Trophoblast cell (in vitro differentiated cells and primary cell): ENCODE measurements at places on chromosomes 1 and 21.

GRCh38 chr21:36547464-36547863 lies 67.5 kb upstream of the CLDN14 start:
- DNase-seq: no peak

DNA sequence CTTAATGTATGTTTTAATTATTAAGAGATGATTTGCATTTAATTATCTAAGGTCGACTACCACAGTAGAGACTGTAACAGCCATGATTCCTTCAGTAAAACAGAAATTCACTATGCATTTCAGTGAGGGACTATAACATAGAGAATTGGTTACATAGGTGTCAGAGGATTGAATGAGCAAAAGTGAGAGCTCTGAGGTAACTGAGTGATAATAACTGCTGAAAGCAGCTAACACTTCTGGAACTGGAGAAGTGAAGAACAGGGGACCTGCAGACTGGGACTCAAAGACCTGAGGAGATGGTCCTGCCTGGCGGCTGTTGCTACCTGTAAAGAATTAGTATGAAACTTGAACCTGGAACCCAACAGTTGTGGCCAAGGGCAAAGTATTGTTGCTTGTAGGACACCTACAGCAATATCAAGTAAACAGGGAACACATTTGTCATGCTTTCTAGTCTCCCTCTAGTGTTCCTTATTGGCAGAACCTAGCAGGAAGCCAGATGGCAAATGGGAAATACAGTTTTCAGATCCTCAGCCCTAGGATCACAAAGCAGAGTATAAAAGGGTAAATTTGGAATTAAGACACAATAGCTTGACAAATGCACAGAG lies 110.6 kb downstream of the HS2ST1 start:
- no peak for DNase-seq

DNA sequence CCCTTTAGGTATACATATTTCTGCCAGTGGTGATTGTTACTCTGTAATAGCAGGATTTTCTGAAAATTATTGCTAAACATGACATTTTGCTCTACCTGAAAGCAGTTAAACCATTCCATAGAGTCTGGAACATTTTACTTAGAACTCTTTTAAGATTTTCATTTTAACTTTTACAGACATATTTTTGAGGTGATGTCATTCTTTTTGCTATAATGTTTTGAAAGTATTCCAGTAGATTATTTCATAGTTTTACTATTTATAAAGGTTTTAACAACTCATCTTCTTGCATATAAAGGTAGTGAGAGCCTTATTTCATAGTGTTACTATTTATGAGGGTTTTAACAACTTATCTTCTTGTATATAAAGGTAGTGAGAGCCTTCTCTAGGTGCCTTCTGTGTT lies 42.9 kb downstream of the PTBP2 start:
- DNase-seq: no peak

DNA sequence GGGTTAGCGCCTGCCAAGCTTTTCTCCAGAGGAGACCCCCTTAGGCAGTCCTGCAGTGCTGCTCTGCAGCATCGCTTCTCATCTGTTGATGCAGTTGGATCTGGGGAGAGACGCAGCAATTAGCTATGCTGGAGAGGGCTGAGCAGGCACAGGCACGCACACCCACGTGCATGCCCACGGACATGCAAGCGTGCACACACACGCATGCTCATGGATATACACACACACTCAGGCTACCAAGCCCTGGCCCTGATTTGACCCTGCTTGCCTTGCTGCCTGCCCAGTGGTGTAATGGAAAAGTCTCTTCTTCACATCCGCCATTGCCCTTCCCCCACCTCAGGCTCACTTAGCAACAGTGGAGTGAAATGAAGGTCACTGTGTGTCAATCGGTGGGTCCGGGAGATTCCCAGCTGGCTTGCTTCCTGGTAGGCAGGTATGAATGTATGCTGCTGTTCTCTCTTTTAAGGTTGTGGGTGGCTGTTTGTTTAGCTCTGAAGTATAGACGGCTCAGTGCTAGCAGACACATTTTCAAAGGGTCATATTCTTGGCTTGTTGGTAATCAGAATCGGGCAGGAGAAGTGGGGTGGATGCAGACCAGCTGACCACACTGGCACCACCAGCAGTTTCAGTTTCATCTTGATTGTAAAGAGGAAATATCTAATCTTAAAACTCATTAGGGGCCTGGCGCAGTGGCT lies 9.5 kb downstream of the ATP1B1 start:
- DNase-seq: no peak

- DNase-seq: no peak
Measured at GRCh38 chr1:157113631-157114030, 14.0 kb upstream of the ETV3L start.

DNA sequence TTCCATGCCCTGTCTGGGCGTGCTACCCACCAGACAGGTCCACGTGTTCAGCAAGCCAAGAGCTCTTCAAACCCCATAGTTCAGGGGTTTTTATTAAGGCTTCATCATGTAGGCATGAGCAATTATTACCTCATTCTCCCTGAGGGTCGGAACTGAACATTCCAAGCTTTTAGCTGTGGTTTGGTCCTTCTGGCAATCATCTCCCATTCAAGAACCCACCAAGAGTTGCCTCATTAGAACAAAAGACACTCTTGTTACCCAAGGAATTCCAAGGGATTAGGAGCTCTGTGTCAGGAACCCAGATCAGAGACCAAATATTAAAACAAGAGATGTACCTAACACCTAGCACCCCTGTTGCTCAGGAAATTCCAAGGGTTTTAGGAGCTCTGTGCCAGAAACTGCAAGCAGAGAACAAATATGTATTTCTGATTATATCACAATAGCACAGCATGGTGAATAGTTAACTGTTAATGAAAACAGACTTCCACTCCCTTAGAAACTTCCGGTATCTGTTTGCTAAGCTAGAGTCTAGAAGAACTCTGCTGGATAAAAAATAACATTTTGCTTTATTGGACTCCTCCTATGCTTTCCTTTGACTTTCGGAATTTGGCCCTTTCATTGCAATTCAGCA lies 201.2 kb upstream of the L1TD1 start:
- no peak for DNase-seq

DNA sequence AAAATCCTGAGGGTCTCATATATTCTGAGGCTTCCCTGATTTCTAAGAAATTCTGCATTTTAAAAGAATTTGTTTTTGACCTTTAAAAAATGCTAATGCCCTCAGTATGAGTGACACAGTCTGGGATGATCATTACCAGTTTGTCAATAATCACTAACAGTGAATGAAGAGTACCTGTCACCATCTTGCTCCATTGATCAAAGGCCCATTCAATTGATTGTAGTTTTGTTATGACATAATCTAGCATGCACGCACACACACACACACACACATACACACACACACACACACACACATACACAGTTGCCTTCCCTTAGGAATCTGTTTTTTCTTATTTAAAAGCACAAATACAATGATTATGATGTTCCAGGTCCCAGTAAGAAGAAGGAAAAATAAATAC lies 250.4 kb downstream of the NFIA start:
- no peak for DNase-seq

- no peak for DNase-seq
Measured at GRCh38 chr1:18599086-18599485, 31.6 kb upstream of the PAX7 start.

- no peak for DNase-seq
Measured at GRCh38 chr1:234214129-234214910, 158.9 kb upstream of the COA6 start.

DNA sequence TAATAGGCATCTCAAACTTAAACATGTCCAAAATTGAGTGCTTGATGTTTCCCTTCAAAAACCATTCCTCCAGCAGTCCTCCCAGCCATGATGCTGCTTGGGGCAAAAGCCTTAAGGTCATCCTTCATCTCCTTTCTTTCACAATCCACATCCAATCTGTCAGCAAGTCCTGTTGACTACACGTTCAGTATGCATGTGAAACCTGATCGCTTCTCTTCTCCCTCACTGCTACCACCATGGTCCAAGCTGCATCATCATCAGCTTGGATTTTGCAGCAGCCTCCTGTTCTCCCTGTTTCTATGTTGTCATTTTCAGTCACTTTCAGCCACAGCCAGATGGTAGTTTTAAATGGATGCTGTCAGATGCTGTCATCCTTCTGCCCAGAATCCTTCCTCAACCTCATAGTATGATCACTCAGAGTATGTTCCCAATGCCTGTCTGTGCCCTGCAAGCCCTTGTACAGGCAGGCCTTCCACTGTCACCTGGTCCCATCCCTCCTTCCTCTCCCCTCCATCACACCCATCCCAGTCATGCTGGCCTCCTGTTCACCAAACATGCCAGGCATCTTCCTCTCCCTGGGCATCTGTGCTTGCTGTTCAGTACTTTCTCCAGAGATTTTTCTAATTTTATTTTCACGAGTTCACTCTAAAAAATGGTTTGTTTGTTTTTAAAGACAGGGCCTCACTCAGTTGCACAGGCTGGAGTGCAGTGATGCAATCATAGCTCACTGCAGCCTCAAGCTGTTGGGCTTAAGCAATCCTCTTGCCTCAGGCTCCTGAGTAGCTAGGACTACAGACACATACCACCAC lies 66.0 kb downstream of the SYDE2 start:
- peak; percentile 97 for DNase-seq

GRCh38 chr1:234773936-234774677 lies 164.1 kb upstream of the IRF2BP2 start:
- no peak for DNase-seq

GRCh38 chr1:6523566-6523965 lies 30.7 kb downstream of the NOL9 start:
- DNase-seq: peak; percentile 77

- no peak for DNase-seq
Measured at GRCh38 chr1:111369177-111369576, 58.4 kb downstream of the OVGP1 start.

GRCh38 chr1:186225096-186225495 lies 150.0 kb downstream of the TPR start:
- no peak for DNase-seq

DNA sequence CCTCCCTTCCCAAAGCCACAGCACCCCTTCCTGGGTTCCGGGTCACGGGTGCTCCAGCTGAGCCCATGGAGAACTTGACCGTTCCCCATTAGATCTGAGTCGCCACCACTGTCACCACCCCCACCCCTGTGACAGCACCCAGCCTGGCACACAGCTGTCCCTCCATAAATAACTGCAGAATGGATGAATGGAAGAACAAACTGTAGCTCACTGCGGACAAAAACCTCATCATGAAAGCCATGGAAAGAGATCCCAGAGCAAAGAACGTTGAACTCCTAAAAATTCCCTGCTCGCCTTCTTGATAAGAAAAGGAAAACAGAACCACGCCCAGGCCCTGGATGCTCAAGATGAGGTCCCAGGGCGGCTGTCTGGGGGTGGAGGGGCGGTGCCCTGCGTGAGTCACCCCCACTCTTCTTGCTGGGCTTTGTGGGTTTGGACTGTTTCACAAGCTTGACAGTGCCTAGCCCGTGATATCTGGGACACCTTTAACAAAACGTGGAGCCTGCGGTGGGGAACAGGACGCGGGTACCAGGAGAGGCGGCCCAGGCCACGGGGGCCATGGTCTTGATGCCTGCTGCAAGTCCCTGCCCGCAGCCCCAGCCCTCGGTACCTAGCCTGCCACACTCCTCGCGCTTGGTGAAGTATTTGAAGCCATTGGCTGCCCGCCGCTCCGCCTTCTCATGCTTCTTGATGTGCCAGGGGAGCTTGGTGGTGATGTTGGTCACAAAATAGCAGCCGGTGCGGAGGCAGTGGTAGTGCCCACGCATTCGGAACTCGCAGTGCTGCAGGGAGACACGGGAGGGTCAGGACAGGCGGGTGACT lies 151.9 kb downstream of the CASZ1 start:
- no peak for DNase-seq

DNA sequence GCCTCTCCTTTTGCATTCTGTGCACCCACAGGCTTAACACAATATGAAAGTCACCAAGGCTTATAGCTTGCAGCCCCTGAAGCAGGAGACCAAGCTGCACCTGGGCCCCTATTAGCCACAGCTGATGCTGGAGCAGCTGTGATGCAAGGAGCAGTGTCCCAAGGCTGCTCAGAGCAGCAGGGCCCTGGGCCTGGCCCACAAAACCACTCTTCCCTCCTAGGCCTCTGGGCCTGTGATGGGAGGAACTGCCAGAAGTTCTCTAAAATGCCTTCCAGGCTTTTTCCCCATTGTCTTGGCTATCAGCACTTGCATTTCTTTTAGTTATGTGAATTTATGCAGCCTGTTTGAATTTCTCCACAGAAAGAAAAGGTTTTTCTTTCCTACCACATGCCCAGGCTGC lies 89.5 kb upstream of the KCTD3 start:
- DNase-seq: no peak

DNA sequence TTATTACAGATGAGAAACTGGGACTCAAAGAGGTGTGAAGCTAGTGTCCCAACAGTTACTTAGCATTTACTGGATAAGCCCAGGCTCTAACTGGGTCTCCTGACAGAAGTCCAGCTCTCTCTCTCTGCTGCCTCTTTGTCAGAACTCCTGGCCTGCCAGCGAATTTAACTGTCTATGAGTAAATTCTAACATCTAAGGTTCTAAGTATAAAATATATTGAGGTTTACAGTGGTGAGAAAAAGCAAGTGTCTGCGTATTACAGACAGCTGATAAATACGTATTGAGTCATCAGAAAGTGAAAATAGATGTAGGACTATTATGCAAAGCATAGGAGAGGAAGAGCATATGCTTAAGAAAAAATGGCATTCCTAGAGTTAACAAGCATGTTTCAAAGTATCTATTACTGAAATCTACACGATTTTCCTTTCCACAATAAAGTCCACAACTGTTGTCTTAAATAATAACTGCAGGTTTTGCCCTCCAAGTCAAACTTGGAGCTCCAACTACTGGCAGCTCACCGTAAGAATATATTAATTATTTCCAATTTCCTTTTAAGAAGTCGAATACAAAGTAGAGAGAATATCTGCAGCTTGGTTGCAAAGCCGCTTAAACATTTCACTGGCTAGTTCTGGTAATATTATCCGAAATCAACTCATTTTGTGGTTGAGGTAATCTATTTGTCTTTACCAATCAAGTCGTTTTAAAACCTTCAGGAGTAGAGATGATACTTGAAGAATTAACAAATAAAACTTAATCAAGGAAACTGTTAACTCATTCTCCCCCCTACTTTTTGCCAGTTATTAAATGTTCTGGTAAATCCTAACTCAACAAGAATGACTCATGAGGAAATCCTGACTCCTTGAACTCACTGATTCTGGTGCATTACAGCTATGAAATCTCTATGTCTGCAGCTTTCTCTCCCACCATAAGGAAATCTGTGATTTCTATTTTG lies 1.4 kb upstream of the RGS2 start:
- DNase-seq: peak; percentile 27

- DNase-seq: no peak
Measured at GRCh38 chr1:154492115-154492514, 9.9 kb upstream of the TDRD10 start.

DNA sequence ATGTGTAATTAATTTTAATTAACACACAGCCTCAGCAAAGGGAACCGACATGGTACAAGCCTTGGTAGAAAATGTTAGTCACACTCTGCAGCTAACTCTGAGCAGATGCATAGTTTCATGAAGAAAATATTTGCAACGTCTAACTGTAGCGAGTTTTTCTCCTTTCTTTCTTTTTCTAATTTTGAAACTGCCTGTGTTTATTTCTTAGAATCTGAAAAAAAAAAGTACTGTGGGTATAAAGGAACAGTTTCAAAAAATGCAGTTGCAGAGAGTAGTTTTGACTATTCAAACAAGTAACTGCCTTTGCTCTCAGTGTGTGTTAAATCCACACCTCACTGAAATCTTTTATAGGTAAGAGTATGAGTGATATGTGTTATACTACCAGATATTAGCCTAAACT lies 149.9 kb upstream of the C1orf105 start:
- DNase-seq: no peak
